ENCODE measurements at places on chromosomes 7 and 10. TPM values are rescaled to one million over a fixed set of nuclear protein-coding genes. Genes with fewer than 3 reads are reported as not detected.

AFAP1L2 gene
- total RNA-seq = not detected

CPA2 gene
- not detected for total RNA-seq

FASTK gene
- total RNA-seq = 87.6 TPM

TSPAN12 gene
- total RNA-seq = 1.8 TPM

CDC14C gene
- total RNA-seq = 0.29 TPM

PLXDC2 gene
- total RNA-seq = 86.9 TPM

AGMO gene
- total RNA-seq = 1.2 TPM

TBXAS1 gene
- 0.72 TPM for total RNA-seq

DNAJC12 gene
- total RNA-seq = 6.2 TPM

TCERG1L gene
- total RNA-seq = not detected

ZNF425 gene
- 4.7 TPM for total RNA-seq

GRM8 gene
- total RNA-seq = not detected

JCAD gene
- total RNA-seq = 47.0 TPM

LRRC17 gene
- total RNA-seq = 12.3 TPM
